Keratinocyte (primary cell): ENCODE measurements at places on chromosomes 5 and 9.
A peak's percentile ranks its signal among the peaks of the same experiment; 100 is the strongest.

- no peak for DNase-seq
Measured at GRCh38 chr5:140986117-140986521, 19.8 kb downstream of the PCDHAC2 start.

- no peak for DNase-seq
Measured at GRCh38 chr5:58460732-58461286, 923 bp upstream of the PLK2 start.

- DNase-seq, result peak; percentile 13
Measured at GRCh38 chr9:132169672-132170392, 8.0 kb downstream of the NTNG2 start.

- no peak for DNase-seq
Measured at GRCh38 chr9:36902861-36903524, 131.1 kb downstream of the PAX5 start.

DNA sequence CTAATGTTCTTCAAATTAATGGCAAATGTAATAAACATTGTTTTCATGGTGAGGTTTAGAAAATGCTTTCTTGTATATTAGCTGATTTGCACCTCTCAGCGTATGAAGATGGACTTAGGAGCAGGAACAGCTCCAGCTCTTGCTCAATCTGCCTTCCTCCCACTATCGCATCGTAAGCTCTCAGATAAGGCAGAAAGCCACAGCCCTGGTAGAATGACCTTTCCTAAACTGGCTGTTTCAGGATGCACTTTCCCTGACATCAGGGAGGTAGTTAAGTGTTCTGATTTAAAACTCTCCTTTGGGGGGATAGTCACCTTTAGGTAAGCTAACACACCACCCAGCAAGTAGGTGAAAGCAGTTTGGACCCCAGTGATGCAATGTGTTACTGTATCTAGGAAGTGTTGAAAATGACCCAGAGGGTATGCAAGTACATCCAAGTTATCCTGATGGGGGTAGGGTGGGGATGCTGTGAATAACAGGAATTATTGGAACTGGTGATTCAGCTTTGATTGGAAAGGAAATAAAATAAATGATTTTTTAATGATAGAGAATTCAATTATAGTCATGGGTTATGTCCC, 72.3 kb downstream of the LMNB1 start:
- DNase-seq, result no peak

- no peak for DNase-seq
Measured at GRCh38 chr9:134069480-134070399, 1.9 kb upstream of the BRD3 start.

DNA sequence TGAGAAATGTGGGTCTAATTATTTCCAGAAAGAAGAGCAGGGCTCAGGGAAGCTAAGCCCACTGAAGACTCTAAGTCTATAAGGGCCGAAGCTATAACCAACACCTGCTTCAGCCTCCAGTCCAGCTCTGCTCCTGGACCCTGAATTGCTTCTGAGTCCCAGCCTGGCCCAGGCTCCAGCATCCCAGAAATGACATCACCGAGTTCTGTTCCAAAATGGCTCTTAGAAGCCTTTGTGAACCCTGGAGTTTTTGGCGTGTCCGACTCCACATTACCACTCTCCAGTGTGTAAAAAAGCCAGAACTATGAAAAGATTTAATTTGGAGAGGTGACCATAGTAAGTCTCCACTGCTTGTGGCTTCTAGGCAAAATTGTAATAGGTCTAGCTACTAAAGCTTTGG, 289.9 kb downstream of the SLIT3 start:
- no peak for DNase-seq

DNA sequence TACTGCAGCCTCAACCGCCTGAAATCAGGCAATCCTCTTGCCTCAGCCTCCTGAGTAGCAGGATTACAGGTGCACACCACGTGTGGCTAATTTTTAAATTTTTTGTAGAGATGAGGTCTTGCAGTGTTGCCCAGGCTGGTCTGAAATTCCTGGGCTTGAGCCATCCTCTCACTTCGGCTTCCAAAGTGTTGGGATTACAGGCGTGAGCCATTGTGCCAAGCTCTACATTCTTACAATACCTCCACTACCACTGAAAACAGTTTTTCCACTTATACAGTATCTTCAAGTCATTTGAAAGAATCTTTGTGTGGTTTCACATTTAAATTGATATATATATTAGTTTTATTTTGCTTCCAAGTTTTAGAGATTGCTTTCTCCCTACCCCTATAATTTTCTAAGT, 42.6 kb downstream of the LARP1 start:
- DNase-seq, result no peak

DNA sequence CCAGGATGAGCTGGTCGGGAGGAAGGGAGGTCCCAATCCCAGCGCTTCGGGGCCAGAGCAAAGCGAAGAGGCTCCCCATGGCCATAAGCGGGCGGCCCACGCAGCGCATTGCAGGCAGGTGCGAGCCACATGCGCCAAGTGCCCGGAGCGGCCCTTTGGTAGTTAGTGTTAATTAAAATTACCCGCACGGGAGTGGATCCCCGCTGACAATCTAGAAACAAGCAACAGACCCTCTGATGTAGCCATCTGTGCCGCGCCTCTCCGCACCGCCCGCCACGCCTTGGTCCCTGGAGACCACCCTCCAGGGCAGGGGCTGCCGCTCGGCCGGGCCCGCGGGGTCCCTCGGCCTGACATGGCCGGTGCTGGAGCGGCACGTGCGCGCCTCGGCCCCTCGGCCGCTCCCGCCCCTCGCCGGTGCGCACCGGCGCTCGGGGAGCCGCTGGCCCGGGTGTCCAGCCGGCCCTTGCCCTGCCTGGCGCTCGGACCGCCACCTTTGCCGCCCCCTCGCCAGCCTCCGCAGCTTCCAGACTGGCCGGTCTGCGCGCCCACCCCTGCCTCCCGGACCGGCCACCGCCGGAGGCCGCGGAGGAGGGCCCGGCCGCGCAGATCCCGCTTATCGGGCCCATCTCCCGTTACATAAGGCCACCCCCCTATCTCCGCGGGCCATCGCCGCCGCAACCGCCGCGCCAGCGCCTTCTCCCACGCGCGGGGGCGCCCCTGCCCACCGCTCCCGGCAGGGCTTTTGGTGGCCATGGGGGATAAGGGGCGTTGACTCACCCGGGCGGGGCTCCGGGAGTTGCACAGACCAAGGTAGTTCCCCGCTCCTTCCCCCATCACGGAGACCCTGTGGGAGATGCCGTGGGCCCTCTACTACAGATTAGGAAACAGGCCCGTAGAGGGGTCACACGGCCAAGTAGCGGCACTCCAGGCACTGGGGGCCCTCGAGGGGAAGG, 1.9 kb upstream of the IL13 start:
- no peak for DNase-seq

GRCh38 chr9:26260238-26260637, 582.0 kb upstream of the TUSC1 start:
- no peak for DNase-seq

DNA sequence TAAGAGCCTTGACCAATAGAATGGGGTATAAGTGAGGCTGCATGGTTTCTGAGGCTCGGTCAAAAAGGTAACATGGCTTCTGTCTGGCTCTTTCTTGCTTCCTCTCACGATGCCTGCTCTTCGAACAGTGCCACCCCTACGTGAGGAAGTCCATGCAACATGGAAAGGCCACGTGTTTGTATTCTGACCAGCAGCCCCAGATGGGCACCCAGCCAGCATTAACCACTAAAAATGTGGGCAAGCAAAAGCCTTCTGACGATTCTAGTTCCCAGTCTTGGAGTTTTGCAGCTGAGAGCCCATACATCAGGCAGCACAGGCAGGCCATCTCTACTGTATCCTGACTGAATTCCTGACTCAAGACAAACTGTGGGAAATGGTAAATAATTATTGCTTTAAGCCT, 24.2 kb upstream of the NREP start:
- no peak for DNase-seq

DNA sequence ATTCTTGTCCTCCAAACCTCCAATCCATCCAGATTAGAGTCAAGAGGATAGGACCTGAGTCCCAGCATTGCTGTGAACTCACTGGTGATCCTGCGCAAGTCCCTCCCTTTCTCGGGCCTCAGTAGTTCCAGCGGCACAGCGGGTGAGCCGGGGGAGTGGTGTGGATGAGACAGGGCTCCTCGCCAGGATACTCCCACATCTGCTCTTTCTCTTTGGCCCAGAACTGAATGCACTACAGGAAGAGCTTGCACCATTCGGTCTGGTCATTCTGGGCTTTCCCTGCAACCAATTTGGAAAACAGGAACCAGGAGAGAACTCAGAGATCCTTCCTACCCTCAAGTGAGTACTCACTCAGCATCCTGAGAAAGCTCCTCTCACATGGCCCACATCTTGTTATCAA, 6.3 kb downstream of the GPX3 start:
- no peak for DNase-seq

DNA sequence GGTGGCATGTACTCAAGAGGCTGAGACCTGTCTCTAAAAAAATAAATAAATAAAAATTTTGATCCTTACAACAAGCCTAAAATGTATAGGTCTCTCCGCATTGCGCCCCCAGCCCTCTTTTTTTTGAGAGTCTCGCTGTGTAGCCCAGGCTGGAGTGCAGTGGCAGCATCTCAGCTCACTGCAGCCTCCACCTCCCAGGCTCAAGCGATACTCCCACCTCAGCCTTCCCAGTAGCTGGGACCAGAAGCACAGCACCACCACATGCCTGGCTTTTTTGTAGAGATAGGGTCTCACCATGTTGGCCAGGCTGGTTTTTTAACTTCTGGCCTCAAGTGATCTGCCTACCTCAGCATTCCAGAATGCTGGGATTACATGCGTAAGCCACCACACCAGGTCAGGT, 2.2 kb upstream of the GARIN3 start:
- DNase-seq, result no peak

DNA sequence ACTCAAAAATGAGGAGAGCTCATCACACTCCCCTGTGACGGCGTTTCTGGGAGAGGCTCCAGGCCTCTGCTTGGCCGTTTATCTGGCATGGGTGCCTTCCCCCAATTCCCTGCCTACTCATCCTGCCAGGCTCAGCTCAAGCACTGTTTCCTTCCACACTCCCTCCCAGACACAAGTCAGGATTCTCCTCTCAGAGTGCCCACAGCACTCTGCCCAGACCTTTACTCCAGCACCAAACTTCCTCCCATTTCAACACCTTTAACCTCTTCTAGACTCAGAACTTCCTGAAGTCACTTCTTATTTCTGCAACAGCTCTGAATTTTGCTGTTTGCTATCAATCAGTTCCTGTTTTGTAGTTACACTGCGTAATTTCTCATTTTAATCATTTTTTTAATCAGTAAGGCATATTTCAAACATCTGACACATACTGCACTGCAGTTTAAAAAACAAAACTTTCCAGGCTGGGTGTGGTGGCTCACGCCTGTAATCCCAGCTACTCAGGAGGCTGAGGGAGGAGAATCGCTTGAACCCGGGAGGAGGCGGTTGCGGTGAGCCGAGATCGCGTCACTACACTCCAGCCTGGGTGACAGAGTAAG, 16.0 kb downstream of the TRMO start:
- DNase-seq, result no peak

DNA sequence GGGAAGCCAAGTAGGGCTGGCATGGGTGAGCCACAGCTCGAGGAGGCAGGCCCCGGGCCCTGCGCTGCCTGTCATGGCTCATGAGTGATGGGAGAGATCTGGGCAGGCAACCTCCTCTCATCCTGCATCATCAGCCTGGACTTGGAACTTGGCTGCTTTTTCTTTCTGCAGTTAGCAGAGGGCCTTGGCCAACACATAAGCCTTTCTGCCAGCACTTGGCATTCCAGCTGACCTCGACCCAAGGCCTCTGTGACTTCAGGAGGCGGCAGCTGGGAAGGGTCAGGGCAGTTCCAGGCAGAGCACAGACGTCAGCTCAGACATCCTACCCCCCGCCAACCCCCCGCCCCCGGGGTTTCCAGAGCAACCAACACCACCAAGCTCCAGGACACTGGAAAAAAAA, 7.6 kb downstream of the S1PR3 start:
- no peak for DNase-seq

DNA sequence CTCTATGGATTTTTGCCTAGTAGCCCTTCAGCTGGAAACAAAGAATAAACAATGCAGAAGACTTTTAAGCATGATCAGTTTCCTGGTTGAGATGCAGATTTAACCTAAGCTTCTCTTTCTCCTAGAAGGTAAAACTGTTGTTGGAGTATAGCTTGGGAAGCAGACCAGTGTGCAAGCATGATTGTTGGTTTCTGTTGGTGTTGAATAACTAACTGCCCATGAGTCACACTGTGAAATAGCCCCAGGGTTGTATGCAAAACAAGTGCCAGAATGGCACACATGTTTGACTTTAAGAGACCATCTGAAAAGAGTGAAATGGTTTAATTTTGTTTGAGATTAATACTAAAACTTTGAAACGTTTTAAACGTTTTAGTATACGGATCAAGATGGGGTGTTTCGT, 227.1 kb downstream of the ARHGEF28 start:
- DNase-seq, result no peak

- DNase-seq, result no peak
Measured at GRCh38 chr9:120156376-120156775, 423.6 kb downstream of the CDK5RAP2 start.

- no peak for DNase-seq
Measured at GRCh38 chr5:169201597-169201996, 99.3 kb downstream of the SLIT3 start.

GRCh38 chr5:169631360-169631759, 5.7 kb upstream of the DOCK2 start:
- DNase-seq, result no peak

GRCh38 chr5:150481972-150482406, 25.9 kb upstream of the NDST1 start:
- DNase-seq, result no peak

DNA sequence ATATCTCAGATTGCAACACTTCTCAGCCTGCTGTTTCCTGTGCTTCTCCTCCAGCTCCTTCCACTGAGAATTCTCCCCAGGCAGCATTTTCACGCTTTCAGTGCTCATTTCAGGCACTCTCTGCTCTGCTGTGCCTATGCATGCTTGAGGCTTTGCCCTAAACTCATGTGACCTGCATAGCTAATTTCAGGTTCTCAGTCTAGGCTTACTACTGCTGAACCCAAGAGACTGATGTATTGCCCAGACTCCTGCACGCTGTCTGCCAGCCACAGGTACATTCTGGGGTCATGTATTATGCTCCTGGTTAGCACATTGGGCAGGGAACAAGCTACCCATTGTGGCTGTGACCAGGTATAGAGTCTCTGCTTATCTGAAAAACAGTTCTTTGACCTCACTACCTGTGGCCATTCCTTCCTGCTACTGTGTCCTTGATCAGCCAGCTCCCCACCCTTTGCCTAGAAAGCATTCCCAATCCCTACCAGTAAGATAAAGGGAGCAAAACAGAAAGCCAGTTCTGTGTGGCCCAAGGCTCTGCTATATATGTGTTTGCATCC, 34.7 kb downstream of the PIP5K1B start:
- DNase-seq, result no peak

- DNase-seq, result no peak
Measured at GRCh38 chr9:94819161-94819687, 92.7 kb downstream of the AOPEP start.

- no peak for DNase-seq
Measured at GRCh38 chr5:1118231-1118698, 6.4 kb upstream of the SLC12A7 start.

GRCh38 chr5:40914835-40915234, 5.5 kb downstream of the C7 start:
- DNase-seq, result no peak

DNA sequence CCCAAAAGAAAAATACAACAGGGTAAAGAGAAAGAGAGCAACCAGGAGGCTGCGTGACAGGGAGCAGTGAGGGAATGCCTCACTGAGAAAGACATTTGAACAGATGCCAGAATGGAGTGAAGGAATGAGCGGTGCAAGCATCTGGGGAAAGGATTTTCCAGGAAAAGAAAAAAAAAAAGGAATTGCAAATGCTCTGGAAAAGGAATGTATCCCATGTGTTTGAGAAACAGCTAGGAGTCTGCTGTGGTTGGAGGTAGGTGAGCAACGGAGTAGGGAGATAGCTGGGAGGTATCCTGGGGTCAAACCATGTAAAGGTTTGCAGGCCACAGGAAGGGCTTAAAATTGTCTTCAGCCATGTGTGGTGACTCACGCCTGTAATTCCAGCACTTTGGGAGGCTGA, 23.6 kb upstream of the CEMIP2 start:
- no peak for DNase-seq
